DMS153 (cell line): ENCODE measurements at places on chromosomes 7 and 10.

DNA sequence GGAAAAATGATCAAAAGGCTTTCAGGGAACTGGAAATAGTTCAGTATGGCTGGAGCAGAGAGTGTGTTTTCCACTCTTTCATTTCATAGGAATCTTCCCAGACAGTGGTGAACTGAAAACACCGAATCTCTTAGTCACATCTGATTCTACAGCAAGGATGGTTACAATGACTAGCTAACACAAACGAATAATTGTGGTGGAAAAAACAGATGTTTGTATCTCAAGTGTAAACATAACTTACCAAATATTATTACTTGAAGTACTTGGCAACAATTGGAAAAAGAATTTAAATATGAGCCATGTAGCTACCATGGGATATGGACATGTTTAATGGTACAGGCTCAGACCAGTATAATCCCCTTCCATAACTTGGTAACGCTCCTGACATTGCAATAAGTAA, 21.1 kb upstream of the BPGM start:
- no peak for DNase-seq

DNA sequence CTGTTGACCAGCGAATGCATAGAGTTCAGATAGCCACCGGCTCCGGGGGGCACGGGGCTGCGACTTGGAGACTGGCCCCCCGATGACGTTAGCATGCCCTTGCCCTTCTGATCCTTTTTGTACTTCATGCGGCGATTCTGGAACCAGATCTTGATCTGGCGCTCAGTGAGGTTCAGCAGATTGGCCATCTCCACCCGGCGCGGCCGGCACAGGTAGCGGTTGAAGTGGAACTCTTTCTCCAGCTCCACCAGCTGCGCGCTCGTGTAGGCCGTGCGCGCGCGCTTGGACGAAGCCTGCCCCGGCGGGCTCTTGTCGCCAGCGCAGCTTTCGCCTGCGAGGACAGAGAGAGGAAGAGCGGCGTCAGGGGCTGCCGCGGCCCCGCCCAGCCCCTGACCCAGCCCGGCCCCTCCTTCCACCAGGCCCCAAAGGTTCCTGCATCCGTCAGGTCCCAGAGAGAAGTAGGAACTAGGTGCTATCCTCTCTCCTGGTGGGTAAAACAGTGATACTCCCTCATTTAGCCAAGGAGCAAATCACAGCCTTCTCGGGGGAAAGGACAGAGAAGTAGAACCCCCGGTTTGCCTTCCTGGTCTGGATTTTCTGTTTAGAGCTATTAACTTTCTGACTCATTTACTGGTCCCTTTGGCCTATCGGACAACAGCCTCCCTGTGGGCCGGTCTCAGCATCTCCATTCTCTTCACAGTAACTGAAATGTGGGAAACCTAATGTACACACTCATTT, 6.1 kb upstream of the HOXA2 start:
- DNase-seq = no peak

GRCh38 chr10:103824281-103824680, 31.1 kb downstream of the SH3PXD2A start:
- no peak for DNase-seq

GRCh38 chr7:80453699-80454340, 58.0 kb downstream of the GNAT3 start:
- no peak for DNase-seq

DNA sequence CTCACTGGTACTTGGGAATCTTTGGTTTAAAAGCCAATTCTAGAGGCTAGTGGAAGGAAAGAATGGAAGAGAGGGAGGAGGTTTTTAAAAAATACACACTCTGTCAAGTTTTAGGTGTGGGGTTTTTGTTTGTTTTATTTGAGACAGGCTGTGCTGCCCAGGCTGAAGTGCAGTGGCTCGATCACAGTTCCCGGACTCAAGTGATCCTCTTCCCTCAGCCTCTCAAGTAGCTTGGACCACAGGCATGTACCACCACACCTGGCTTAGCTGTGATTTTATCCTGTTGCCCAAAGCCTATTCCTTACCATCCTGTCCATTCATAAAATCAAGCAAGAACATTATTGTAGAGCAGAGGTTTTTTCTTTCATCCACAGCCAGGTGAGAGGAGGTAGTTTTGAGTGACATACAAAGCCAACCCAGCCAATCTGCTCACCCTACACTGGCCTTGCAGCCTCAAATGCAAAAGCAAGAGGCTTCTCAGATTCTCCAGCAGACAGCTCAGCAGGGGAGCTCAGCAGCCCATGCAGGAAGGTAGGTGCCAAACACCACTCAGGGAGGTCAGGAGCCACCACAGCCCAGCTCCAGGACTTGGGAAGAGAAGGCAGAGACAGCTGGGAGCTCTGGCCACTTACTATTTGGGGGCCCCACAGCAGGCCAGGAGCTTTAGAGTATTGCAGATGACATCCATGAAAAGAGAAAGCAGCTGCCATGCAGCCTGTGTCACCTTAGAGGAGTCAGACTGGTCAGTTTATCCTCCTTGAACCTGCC, 65.8 kb downstream of the TMEM209 start:
- no peak for DNase-seq
